ENCODE measurements at places on chromosomes 12 and 14.

- no peak for DNase-seq
These were observed 13.7 kb downstream of the MYBPC1 start for GRCh38 chr12:101608301-101609133.

- no peak for DNase-seq
These were observed 114.5 kb downstream of the ADGRD1 start for GRCh38 chr12:131067981-131068851.

DNA sequence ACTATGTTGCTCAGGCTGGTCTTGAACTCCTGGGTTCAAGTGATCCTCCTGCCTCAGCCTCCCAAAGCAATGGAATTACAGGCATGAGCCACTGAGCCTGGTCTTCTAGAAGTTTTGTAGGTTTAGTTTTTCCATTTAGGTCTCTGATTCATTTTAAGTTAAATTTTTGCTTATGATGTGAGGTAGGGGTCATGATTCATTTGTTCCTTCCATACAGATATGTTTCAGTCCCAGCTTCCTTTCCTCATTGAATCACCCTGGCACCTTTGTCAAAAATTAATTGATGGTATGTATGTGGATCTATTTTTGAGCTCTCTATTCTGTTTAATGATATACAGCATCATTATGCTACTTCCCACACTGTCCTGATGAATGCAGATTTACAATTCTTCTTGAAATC, 25.6 kb upstream of the CABP1 start:
- no peak for DNase-seq

DNA sequence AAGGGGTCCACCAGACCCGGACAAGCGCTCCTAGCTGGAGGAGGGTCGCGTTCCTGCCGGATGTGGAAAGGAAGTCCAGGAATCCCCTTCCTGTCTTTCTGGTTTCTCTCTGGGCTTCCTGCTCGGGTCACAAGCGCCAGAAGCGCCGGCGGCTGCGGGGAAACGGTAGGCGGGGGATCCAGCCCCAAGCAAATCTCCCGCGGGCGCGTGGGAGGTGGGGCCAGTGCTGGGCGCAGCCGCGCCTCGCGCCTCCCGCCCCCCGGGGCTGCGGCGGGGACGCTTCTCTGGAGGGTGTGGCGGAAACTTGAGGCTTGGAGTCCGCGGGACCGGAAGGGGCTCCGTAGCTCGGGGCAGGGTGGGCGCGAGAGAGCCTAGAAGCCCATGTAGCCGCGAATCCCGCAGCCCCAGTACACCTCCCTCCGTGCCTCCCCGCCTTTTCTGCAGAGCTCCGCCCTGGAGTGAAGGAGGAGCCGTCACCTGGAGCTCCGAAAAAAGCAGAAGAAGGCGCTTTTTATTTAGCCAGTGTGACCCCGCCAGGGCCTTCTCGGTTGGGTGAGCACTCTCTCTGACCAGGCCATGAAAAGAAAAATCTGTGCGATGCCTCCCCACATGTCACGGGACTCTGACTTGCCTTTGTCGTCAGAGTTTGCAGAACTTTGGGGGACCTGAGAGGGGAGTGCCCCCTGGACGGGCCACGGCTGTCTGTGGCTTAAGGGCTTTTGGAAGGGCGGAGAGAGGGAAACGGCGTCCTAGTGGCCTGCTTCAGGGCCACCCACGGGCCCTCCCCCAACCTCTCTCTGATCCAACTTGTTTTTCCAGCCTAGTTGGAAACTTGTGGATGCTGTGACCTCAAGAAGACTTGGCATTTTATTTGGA, 21.4 kb upstream of the CLEC2D start:
- peak; percentile 96 for DNase-seq

GRCh38 chr12:24991209-24992049, 42.5 kb upstream of the BCAT1 start:
- DNase-seq, result no peak

DNA sequence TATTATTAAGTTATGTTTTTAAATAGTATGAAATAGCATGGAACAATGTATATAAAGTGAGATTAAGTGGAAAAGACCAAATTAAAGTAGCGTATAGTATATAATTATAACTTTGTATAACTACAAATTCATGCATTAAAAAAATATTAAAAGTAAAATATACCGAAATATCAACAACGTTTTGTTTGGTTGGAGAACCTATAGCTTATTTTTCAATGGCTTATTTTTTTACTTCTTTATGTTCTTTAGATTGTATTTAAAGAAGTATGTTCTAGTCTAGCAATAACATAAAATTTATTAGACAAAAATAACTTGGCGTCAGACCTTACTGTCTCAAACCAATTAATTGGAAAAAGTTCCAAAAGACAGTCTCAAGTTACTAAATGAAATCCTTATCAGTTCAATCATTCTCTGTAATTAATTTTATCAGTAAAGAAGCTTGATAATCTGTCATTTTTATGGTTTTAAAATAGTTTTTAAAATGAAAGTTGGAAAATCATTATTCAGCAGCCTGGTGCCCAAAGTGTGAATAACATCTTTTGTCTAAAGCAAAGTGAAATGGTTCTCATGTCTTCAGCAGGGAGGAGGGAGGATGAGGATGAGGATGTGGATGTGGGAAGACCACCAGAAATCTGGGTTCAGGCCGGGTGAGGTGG, 46.7 kb downstream of the IRAK3 start:
- DNase-seq, result no peak

DNA sequence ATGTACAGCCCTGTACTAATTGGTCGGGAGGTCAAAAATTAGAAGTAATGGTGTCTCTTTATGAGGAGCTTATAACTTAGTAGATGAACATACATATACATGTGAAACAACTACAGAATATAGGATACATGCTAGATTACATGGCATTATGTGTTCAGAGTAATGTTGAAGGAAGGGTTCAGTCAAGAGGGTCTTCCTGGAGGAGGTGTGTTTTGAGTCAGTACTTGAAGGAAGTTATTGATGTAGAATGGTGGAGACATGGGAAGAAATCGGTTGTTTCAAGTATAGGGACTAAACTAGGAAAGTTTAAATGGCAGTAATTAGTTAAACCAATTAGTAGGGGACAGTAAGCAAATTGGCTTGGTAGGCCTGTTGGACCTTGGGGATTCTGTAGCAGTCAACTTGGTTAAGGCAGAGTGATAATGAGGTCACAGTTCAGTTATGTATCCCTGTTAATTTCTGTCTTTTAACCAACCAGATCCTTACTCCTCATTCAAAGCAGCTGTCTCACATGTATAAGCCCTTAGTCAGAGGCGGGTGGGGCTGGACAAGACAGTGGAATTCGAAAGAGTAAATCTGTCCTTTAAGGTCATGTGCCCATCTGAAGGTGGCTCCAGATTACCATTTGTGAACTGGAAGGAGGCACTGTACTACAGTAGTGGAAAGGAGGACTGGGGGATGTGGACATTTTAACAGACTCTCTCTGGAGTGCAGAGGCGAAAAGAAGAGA, 3.5 kb upstream of the ANKRD52 start:
- no peak for DNase-seq

GRCh38 chr12:121388421-121388981, 11.4 kb upstream of the RNF34 start:
- no peak for DNase-seq

DNA sequence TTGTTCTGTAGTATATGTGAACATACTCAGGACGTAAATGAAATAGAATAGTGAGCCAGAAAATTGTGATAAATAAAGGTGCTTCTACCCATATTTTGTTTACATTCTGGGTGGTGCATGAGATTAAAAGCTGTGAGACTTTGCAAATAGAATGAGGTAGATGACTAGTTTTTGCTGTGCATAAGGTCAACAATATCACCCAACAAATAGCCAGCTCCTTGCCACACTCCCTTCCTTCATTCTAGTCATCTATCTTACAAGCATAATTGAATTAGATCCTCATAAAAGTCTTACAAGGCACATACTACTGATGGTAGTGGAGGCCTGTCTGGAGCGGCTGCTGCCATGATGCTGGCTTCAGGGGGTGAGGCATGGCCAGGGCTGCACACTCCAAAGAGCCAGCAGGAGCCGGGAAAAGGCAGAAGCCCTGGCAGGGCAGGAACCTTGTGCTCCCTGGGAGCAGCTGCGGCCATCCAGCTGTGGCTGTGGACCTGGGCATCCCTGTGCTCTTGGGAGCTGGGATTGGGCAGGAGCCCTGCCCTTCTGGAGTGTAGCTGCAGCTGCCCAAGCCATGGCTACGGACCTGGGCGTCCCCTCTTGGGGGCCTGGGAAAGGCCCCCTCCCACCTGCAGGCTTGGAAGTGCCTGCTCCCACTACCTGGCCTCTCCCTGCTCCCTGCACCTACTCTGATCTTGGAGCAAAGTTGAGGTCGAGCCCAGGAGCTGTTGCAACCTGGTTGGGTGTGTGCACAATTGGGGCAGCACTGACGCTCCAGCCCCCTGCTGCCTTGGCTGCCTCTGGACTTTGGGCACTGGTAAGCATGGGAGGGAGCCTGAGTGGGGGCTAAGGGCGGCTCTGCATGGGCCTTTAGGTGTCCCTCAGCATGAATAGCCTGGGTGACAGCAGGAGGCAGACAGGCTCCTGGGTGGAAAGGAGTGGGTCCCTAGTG, 112.8 kb downstream of the DACT1 start:
- DNase-seq, result no peak

- DNase-seq, result peak; percentile 22
These were observed 50.9 kb upstream of the CCT2 start for GRCh38 chr12:69534389-69534822.

- DNase-seq, result peak; percentile 35
These were observed 20.0 kb downstream of the CKAP4 start for GRCh38 chr12:106227641-106228319.

DNA sequence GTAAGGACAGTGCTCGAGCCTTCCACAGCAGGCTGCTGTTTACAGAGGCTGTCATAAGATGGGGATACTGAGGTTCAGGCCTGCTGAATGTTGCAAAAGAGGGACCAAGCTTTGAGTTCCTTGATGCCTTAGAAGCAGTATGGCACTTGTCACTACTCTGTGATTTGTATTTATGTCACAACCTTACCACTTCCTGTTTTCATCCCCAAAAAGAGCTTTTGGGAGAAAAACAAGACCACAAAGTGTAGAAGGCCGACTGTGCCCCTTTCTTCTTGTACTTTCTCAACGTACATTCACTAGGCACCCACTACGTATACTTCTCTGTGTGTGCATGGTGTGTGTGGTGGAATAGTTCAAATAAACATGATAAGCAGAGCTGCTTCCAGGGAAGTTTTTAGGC, 90.1 kb downstream of the DRAM1 start:
- DNase-seq, result no peak

DNA sequence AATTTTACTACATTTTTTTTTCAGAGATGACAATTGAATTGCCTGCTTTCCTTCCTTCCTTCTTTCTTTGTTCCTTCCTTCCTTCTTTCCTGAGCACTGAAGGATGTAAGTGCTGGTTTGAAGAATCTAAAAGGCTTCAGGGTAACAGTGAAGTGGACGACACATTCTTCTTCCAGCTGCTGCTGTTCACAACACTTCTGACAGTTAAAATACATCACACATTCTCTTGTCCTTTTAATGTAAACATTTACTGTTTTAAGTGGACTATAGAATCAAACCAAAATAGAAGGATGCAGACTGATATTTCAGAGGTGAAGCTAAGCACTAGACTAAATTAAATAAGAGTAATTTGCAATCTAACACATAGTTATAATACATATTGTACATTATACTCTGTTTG, 151.5 kb downstream of the MSRB3 start:
- DNase-seq, result no peak

DNA sequence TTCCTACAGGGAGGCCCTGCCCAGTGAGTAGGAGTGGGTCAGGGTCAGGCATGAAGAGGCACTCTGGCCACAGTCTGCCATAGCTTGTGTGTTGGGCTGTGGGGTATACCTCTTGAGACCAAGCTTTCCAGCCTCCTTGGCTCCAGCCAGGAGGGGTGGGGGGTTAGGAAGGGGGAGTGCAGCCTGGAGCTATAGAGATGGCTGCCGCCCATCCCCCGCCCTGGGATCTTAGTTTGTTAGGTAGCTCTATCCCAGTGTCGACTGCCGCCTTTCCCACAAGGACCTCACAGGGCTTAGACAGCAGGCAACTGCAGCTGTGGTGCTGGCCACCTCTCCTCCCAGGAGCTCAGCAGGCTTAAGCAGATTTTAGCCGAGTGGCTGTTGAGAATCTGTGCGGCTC, 216.4 kb downstream of the PLCZ1 start:
- no peak for DNase-seq

- no peak for DNase-seq
These were observed 101.1 kb downstream of the BMP4 start for GRCh38 chr14:53855574-53855973.

- no peak for DNase-seq
These were observed 110.5 kb downstream of the TTLL5 start for GRCh38 chr14:75771595-75771994.

DNA sequence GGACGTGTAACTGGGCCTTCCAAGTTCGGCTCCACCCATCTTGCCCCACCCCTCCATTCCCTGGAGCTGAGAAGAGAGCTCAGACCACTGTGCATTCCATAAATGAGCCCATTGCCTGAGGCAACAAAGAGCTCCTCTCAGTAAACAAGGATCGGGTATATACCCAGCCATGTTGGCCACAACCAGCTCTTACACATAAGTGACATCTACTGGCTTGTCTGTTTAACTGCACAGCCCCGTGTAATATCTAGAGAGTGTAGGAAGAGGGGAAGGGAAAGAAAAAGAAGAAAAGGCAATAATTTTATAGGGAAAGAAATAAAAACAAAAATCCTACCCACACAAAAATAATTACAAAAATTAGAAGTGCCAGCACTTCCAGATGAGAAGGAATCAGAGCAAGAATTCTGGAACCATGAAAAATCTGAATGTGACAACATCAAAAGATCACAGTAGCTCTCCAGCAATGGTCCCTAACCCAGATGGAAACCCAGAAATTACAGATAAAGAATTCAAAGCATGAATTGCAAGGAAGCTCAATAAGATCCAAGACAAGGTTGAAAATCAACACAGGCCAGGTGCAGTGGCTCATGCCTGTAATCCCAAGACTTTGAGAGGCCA, 308.1 kb downstream of the RPAP3 start:
- no peak for DNase-seq

GRCh38 chr14:75533791-75534555, 11.7 kb downstream of the BATF start:
- no peak for DNase-seq

DNA sequence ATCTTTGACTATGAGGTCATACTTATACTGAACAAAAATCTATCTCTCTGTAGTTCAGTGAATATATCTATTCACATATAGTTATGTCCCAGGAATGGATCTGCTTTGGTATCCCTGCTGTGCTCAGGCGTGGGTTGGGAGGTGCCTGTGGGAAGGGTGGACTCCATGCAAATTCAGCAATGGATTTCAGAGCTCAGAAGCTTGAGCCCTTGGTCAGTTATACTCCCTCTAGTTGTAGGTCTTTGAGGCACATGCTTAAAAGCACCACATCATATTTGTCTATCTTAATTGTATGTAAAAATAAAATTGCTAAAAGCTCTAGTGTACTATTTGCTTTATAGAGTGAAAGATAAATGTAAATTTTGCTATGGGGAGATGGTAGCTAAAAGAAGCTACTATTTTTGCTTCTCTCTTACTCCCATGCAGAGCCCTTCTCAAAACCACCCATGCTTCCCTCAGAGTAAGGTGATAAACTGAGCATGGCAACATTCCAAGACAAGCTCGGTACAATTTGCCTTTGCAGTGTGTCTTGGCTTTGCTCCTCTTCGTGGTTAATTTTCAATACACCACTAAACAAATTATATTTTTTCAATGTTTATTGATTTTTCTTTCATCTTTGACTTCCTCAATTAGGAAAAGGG, 54.9 kb downstream of the SLC16A7 start:
- DNase-seq, result no peak

- DNase-seq, result no peak
These were observed 17.2 kb upstream of the CACNA1C start for GRCh38 chr12:2035431-2036055.

GRCh38 chr12:88035907-88036289, 6.7 kb upstream of the C12orf50 start:
- DNase-seq, result no peak
